ENCODE measurements at places on chromosomes 7 and 10. TPM values are rescaled to one million over a fixed set of nuclear protein-coding genes. Genes with fewer than 3 reads are reported as not detected.
A peak's percentile ranks its signal among the peaks of the same experiment; 100 is the strongest.

- no peak for DNase-seq
Observed at GRCh38 chr7:32865448-32866030, 26.0 kb downstream of the KBTBD2 start.

DNA sequence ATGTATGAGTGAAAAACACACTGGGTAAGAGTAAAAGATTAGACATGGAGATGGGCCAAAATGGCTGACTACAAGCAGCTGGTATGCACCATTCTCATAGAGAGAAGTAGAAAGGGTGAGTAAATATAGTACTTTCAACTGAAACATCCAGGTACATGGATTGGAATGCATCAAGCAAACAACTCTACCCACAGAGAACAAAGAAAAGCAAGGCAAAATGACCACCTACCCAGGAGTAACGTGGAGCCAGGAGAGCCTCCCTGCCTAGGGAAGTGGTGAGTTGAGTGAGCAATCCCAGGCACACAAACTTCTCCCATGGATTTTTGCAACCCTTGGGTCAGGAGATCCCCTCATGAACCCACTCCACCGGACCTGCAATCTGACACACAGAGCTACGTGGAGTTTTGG is 212.8 kb downstream of the PTN start:
- no peak for DNase-seq

DNA sequence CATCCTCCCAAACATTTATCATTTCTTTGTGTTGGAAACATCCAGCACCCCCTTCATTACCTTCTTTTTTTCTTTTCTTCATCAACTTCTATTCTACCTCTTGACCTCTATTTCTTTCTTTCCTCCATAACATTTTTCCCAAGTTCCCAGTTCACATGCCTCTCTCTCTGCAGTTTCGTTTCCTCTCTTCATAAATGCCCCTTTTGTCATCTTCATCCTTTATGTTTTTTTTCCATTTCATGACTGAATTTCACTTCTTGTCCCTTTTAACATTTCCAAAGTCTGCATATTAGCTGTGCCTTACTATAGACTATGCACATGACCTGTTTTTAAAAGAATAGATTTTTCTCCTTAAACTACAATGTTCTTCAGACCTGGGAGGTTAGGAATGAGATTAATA is 23.7 kb downstream of the CPN1 start:
- no peak for DNase-seq

- DNase-seq: no peak
Observed at GRCh38 chr7:156865493-156865892, 27.5 kb downstream of the LMBR1 start.

DNA sequence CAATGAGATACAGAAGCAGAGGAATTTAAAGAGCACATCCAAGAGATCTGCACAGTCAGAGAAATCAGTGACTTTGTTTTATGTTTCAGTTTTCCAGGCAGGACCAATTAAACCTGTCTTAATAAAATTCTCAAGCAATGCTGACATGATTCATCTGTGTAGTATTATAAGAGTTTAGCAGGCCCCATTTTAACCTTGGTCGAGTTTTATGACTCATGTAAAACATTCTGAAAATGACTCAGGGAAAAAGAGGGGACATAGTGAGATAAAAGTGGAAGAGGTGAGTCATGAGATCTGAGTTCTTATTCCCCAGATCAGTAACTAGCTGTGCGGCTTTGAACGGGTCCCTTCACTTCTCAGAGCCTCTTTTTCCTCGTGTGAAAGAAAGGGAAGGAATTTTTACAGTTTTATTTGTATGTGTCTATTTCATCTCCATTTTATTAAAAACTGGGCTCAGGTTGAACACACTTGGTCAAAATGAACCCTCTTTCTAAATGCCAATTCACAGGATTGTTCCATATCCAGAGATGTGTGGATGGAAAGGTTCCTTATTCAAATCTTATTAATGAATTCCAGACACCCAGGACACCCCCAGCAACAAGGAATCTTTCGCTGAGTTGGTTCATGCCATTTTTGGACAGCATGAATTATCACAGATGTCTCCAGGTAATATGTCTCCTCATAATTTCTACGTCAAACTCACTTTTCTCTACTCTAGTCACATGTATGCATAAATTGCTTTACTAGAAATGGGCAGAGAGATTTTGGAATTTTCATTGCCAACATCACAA is 143.2 kb downstream of the JAZF1 start:
- peak; percentile 71 for DNase-seq

GRCh38 chr7:93194386-93194785 is 31.9 kb downstream of the HEPACAM2 start:
- DNase-seq: peak; percentile 51

GRCh38 chr7:130995252-130996081 is 261.5 kb upstream of the KLF14 start:
- no peak for DNase-seq

DNA sequence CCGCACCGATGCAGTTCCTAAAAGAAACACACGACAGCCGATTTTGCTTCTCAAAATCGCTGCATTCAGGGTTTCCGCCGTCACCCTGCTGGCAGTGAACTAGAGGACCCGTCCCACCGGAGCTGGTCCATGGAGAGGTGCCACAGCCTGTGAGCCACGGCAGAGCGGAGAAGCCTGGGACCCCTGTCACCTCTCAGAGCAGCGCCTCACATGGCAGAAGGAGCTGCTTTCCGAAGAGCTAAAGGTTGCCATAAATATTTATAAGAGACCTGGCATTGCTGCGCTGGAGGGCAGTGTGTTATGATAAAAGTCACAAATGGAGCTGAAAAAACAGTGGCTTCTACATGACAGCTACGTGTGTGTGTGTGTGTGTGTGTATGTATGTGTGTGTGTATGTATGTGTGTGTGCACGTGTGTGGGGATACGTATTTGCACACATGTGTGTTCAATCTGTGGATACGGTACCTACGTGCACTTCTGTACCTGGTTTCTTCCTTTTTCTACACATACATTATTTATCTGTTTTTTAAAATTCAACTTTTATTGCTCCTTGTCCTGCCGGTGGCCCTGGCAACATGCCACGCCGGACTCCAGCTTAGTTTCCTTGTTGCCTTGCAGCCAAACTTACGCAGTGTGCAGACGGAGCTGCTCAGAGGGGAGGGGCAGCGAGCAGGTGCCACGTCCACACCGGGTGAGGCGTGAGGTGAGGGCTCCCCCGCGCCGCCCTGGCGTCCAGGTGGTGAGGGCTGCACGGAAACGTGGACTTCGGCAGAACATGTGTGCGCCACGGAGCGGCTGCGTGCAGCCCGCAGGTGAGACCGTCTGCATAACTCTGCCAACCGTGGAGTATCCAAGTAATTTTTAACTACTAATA is 115.2 kb upstream of the PITRM1 start:
- DNase-seq: no peak

- no peak for DNase-seq
Observed at GRCh38 chr10:66457629-66458028, 468.2 kb upstream of the LRRTM3 start.

GRCh38 chr10:113978802-113979201 is 64.9 kb upstream of the ADRB1 start:
- no peak for DNase-seq

POLR2J2 gene
- total RNA-seq: 8.3 TPM

RAB19 gene
- not detected for total RNA-seq

GPNMB gene
- total RNA-seq: 380 TPM

HOXA7 gene
- total RNA-seq: 4.4 TPM

TMEM273 gene
- total RNA-seq: 0.59 TPM

AKR1E2 gene
- 17.7 TPM for total RNA-seq

INA gene
- total RNA-seq: 0.29 TPM

Measured in osteoblast (primary cell).